ENCODE measurements at places on chromosomes 11 and 22. TPM values are rescaled to one million over a fixed set of nuclear protein-coding genes. Genes with fewer than 3 reads are reported as not detected.

MTMR3 gene
- 5.9 TPM for polyA plus RNA-seq

SERPIND1 gene
- polyA plus RNA-seq, result not detected

CAPN5 gene
- polyA plus RNA-seq, result 0.88 TPM

TYR gene
- polyA plus RNA-seq, result 0.04 TPM

PANX3 gene
- not detected for polyA plus RNA-seq

SLC29A2 gene
- 6.2 TPM for polyA plus RNA-seq

ZNRF3 gene
- polyA plus RNA-seq, result 1.6 TPM

Measured in foreskin keratinocyte (primary cell).